Smooth muscle cell of bladder (primary cell): ENCODE measurements at places on chromosomes 11 and 22. TPM values are rescaled to one million over a fixed set of nuclear protein-coding genes. Genes with fewer than 3 reads are reported as not detected.

Gene GGT1
- 4.3 and 5.7 TPM in 2 replicates for total RNA-seq

Gene PDGFB
- 0.09 and 0.14 TPM in 2 replicates for total RNA-seq

Gene TPBGL
- under 0.01 TPM in 1 of 2 replicates, not detected in the other for total RNA-seq

Gene CNTN5
- not detected in 2 replicates for total RNA-seq

Gene OR52I1
- not detected in 2 replicates for total RNA-seq

Gene OR52A1
- not detected in 2 replicates for total RNA-seq

Gene TRIM51
- not detected in 2 replicates for total RNA-seq

Gene SERPING1
- total RNA-seq: 4.7 and 10.8 TPM in 2 replicates

Gene TMPRSS4
- total RNA-seq: not detected in 2 replicates

Gene IRAG1
- total RNA-seq: 14.4 and 22.9 TPM in 2 replicates

Gene MYOD1
- total RNA-seq: not detected in 2 replicates

Gene RAG2
- not detected in 2 replicates for total RNA-seq

Gene XKR3
- not detected in 2 replicates for total RNA-seq

Gene SDHD
- total RNA-seq: 170 and 196 TPM in 2 replicates

Gene YPEL1
- 1.1 and 2.1 TPM in 2 replicates for total RNA-seq

Gene IFITM10
- 0.28 and 0.65 TPM in 2 replicates for total RNA-seq

Gene SLC5A1
- total RNA-seq: not detected in 2 replicates

Gene CFL1
- 767 and 912 TPM in 2 replicates for total RNA-seq
